ENCODE measurements at places on chromosomes 2 and 18.

GRCh38 chr18:3305933-3306332 is 44.0 kb downstream of the MYL12B start:
- DNase-seq, result no peak

DNA sequence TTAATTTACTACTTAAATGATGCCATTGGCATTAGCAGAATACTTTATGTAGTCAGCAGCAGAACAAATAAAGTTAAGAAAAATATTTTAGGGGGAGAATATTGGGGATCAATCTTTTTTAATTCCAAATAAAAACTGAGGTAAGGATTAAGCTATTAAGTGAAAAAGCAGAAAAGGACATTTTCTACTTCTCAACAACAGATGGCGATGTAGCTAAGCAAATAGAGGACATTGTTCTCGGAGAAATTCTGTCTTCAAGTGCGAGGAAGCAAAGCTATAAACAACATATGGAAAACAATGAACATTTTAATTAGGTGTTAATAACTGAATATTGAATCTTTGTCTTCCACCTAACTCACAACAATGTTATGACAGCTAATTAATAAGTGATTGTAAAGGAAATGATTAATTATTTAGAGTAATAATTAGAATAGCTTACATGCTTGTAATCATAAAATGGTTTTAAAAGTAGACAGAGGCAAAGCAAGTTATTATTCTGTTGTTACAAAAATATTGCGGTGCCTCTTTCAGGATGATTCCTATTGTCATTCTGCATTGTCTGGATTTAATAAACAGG is 32.9 kb upstream of the CCDC93 start:
- DNase-seq, result no peak

DNA sequence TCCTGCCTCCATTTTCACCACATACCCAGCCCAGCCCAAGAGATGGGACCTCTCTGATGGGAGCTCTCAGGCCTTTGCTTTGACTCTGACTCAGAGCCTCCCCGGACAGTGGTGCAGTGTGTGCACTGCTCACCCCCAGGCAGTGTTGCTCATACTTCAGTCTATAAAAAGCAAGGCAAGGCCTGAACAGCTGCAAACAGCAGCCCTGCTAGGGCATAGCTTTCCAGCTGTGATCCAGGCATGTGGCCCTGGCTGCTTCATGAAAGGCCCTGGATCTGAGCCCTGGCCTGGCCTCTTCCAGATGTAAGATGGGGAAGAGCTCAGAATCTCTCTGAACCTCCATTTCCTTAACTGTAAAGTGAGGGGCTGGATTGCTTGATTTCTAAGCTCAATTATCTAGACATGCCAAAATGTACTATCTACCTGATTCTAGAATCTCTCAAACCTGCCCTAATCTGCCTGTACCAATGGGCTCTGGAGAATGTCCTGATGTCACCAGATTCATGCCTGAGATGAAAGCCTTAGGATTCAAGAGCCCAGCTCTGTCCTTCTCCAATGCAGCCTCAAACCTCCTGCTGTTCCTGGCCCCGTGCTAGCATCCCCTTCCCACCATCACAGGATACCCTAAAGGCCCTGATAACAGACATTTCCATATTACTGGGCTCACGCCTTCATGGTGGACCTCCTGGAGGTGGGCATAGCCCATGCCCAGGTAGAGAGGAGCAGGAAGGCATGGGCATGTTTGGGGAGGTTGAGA is 206.9 kb downstream of the ARL4C start:
- peak; percentile 28 for DNase-seq

- DNase-seq, result no peak
Measured at GRCh38 chr18:57891707-57892391, 88.7 kb upstream of the ATP8B1 start.

DNA sequence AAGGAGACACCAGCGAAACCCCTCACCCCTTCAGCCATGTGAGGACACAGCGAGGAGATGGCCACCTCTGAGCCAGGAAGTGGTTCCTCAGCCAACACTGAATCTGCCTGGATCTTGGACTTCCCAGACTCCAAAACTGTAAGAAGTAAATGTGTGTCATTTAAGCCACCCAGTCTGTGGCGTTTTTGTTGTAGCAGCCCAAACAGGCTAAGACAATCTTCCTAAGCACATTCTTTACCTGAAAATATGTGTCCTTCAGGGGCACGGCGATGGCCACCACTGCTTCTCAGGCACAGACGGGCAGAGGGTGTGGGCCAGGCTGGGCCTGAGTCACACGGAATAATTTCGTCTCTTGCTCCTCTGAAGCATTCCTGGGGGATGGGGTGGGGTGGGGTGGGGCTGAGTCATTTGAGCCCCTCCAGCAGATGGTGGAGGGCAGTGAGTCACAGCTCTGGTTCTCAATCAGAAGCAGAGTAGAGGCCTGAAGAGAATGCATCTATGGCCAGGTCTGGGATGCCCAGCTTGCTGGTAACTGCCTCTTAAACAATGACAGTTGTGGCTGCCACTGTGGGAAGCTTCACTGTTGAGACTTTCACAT is 142.4 kb downstream of the CAPN13 start:
- DNase-seq, result no peak

- DNase-seq, result no peak
Measured at GRCh38 chr2:28155627-28156026, 237.0 kb upstream of the FOSL2 start.

GRCh38 chr18:12315490-12315889 is 7.4 kb downstream of the TUBB6 start:
- DNase-seq, result no peak

- DNase-seq, result no peak
Measured at GRCh38 chr18:70907673-70908072, 618.8 kb downstream of the SOCS6 start.

- no peak for DNase-seq
Measured at GRCh38 chr2:162103443-162104009, 29.5 kb upstream of the DPP4 start.

DNA sequence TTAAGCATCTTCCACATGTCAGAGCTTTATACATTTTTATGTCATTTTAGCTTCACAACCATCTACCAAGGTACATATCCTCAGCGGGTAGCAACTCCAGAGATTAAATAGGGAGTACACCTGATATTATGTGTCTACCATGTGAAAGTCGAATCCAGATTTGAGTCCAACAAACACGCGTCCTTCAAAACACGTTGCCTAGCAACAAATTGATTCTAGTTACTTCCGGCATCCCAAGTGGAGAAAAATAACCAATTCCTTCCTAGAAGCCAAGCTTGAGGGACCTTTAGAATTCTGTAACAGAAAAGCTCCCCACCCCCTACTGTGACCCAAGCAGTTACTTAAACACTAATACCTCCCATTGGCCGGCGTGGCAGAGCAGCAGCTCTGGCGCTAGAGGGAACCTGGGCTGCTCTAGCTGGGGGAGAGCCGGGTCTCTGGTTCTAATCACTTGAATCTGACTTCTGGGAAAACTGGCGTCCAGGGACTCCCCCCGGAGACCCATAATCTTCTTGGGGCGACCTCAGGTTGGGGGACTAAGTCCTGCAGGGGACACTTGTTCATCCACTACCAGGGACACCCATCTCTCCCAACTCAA is at the start of gene ERICH2:
Gene ERICH2, plus strand, starts transcription at position 371 of the 598 bp plus-strand sequence. CDS start 304 bp downstream, outside the sequence.
- DNase-seq, result peak; percentile 3

DNA sequence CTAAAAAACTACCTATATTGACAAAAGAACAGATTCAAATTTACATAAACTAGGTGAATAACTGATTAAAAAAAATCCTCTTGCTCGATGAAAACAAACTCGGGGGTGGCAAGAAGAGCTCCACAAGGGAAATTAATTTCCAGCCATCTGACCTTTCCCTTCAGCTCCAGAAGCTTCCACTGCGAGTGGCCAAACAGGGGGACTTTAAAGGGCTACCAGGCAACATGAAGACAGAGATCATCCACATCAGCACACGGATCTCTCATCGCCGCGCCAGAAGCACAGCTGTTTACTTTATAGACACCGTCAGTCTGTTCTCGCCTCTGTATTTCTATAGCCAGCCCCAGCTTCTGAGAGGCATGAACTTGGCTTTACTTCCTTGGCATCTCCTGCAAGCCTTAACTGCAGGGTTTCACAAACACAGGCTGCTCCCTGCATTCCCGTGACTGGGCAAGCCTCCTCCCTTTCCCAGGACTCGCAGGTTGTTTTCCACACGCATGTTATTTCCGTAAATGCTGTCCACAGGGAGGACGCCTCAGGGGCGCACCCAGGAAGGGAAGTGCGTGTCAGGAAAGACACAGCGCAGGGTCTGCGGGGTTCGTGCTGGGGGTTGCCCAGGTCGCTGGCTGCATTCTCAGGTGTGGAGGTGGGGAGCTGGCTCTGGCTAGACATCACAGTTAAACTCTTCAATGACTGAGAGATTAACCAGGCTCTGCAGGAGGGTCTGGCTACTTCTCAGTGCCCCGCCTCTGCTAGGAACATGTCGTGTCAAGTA is 85.0 kb downstream of the USP40 start:
- no peak for DNase-seq

DNA sequence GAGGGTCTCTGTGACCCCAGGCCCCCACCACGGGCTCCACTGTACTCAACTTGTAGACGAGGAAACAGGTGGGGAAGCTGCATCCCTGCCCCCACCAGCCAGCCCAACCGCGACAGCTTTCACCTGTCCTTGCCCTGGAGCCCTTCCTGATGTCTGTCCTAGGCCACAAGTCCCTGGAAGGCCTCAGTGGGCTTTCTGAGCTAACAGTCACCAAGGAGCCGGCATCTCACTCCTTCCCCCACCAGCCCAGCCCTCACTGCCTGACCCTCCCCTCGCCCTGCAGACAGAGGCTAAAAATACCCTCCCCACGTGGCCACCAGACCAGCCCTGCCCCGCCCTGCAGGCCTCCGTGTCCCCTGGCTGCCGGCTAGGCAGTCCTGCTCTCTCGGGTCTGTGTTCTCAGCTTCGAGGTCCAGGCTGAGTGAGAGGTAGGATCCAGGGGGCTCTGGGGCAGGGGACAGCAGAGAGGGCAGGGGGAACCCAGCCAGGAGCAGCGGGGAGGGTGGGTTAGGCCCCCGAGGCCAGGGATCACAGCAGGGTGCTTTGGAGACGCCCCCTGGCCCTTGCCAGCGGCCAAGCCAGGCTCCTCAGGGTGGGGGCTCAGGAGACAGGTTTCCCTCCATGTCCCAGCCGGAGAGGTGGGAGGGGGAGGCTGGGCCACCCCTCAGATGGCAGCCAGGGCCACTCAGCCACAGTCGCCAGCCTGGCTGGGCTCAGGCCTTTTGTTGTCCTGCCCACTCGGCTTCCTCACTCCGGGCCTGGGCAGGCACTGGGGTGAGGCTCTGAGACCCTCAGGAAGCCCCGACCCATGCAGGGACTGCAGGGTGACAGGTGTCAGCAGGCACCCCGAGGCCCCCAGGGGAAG is at the start of gene KLHL30:
Gene KLHL30, plus strand, starts transcription at position 338 of the 865 bp plus-strand sequence. CDS start 2,087 bp downstream, outside the sequence.
- DNase-seq, result no peak

DNA sequence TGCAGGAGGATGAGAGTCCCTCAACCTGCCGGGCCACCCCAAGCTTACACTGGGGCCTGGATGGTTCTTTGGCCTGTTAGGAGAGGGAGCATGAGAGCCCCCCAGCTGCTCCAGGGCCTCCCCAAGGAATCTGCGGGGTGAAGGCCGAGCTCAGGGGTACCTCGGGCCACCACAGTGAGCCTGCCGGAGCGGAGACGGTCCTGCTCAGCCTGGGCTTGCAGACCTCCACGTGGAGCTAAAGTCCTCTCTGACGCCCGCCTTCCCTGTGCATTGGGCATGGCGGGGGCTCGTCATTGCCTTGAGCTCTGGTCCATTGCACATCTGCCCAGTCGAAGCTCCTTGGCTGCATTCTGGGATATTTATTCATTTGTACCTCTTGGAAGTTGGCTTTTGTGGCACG is 62.7 kb downstream of the ASB1 start:
- DNase-seq, result no peak

DNA sequence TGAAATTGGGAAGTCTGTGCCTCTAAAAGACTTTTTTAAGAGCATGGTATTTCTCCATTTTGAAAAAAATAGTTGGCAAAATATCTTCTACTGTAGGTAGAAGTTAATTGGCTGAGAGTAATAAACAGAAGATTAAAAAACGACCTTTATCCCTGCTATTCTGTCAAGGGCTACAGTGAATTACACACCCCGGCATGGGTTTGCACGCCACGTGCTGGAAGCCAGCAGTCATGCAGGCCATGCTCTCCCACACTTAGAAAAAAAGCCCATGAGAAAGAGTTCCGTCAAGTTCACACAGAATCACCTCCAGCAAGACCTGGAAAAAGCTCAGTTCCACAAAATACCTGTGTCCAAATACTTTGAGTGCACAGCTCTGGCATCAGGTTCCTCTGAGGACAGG is 26.8 kb downstream of the FAM110C start:
- DNase-seq, result no peak

GRCh38 chr2:28779001-28779400 is 27.4 kb downstream of the PPP1CB start:
- no peak for DNase-seq

DNA sequence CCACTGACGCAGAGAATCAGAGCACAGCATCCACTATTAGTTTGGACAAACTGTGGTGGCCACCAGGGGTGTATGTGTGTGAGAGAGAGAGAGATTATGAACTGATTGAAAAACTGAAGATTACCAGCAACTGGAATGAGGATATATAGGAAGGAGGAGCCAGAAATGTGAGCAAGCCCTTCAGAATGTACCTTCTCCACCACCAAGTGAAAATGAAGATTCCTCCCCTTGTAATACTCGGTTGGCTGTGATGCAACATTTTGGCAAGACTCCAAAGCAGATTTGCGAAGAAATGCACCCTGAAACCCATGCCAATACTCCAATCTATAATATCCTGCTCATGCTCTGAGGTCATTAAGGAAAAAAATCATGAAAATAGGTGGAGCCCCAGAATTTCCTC is 121.2 kb upstream of the SLC35G4 start:
- no peak for DNase-seq

DNA sequence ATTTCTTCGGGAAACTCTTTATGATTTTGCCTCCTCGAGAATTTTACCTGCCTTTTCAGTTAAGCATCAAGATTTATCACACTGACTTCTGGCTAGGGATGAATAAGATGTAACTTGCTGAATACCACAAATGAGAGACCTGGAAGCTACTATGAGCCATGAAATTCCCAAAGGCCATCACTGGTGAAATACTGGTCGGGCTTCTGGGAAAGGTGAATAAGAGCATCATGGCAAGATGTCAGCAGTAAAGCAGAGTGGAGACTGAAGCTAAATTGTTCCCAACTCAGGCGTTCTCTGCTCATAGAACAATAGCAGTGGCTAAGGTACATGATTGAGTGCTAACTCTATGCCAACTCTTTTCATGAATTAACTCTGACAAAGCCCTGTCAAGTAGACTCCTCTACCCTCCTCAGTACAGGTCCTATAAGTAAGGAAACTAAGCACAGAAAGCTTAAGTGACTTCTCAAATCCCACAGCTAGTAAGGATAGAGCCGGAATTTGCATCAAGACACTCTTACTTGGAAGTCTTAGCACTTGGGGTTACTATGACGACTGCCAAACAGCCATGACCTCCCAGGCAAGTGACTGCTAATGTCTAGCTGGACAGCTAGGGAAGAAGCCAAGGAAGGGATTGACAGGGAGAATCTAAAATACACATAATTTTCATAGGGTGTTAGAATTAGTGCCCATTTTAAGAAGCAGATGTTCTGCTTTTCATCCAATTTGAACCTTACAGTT is 22.7 kb upstream of the DSC3 start:
- no peak for DNase-seq

- DNase-seq, result no peak
Measured at GRCh38 chr2:101297383-101297782, 11.1 kb downstream of the RNF149 start.
